ENCODE measurements at places on chromosomes 16 and 17.

DNA sequence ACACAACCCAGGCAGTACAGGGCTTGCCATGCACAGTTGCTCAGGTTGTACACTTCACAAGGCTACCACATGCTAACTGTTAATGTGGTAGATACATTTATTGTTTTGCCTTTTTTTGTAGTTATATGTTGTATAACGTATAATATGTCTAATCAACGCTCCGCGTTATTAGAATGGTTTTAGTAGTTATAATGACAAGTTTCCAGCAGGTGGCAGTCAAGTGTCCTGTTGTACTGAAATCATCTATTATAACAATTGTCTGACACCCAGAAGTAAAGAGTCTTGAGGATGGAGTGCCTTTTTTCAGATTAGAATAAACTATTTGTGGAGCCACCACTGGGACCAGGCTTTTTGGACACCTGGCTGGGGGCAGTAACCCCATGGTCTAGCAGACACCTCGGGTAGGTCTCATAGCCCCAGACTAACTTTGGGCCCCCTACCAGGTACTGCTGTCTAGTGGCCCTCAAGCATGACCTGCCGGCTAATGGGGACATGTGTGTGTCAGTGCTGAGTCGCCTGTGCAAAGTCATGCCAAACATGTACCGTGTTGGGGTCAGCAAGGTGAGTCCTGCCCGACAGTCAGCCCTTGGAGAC lies 32.8 kb downstream of the MYO15A start:
- peak; percentile 45 for DNase-seq

DNA sequence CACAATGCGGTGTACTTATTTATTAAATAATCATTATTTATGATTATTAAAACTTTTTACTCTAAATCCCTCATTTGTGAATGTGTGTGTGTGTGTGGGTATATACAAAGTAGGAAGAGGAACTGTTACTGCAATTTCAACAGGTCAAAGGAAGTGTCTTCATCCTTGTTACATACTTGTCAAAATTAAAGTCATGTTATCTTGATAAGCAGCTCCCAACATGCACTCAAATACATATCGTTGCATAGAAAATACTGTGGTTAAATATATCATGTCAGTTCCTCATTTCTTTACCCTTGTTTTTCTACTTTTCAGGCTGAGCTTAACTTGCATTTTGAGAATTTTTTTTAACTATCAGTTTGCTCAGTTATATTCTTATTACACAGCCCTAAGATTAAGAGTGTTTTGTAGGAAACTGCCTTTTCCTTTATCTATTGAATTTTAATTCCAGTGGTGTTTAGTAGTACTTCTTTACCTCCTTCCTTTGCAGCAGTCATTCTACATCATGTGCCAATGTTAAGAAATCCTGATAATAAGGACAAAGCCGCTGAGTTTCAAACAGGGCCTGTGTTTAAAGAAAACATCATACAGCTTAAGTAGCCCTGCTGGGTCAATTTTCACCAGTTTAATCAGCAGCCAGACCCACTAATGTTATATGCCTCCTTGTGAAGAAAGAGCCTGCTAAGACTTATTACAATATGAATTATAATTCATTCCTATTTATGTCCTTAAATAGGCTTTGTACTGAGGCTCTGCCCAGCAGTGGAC lies 7.2 kb downstream of the EFCAB5 start:
- DNase-seq, result peak; percentile 77

GRCh38 chr16:26667307-26667706 lies 399.4 kb upstream of the C16orf82 start:
- DNase-seq, result peak; percentile 46

GRCh38 chr17:72446525-72447250 lies 325.9 kb downstream of the SOX9 start:
- DNase-seq, result no peak

DNA sequence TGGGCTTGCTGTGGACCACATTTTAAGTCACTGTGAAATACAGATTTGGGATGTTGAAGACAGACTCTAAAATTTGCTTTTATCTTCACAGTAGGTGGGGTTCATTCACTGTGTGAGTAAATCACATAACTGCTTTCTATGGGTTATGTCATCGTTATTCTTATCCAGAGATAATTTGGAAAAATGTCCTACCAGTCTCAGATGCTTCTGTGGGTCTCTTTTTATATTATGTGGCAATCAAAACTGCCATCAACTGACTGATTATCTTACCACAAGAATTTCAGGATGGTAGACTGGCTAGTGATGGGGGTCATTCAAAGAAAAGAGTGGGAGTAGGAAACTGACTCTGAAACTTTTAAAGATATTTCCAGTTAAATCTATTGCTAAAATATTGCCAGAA lies 3.1 kb downstream of the HSBP1 start:
- no peak for DNase-seq

DNA sequence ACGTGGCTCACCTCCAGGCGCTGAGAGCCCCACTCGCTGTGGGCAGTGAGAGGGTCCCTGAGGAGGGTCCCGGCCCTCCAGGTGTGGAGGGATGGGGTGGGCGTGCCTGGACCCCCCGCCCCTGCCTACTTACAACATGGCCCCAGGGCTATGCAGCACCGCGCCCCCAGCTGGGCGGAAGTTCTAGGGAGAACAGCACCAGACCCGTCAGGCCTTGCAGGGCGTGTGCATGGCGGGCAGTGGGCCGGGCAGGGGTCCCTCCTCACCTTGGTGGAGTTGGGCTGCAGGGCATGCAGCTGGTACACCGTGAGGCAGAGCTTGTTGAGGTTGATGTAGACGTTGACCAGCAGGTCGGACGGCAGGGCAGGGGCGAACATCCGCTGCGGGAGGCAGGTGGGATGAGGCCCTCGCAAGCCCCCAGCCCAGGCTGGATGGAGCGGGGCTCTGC lies 2.7 kb downstream of the SMIM22 start:
- DNase-seq, result no peak

GRCh38 chr16:26642047-26642664 lies 424.6 kb upstream of the C16orf82 start:
- DNase-seq, result no peak

DNA sequence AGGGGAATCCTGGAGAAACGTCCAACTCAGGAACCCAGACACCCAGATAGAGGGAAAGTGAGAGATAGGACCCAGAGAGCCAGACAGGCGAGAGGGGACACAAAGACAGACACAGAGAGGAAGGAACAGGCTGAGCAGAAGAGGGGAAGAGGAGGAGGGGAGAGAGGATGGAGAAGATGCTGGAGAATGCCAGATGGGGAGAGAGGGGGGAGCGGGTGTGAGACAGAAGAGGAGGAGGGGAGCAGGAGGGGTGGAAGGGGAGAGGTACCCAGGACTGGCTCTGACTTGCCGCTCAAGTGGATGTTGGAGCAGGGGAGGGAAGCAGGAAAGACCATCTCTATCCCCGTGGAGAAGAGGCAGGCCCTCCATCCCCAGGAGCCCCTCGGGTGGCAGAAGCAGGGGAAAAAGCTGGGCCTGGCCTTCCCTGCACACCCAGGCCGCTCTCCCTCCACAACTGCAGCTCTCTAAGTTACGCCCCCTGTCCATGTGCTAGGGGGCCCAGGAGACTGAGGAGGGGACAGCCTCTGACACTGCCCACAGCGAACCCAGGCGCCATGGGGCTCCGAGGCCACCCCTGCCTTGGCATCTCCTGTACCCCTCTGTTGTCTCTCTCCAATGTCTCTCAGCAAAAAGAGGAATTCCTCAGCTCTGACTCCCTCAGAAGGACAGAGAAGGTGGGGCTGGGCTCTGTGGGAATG lies 4.8 kb downstream of the PPP1R9B start:
- DNase-seq, result no peak

- no peak for DNase-seq
These were observed 218.2 kb upstream of the CHMP6 start for GRCh38 chr17:80773243-80773991.

DNA sequence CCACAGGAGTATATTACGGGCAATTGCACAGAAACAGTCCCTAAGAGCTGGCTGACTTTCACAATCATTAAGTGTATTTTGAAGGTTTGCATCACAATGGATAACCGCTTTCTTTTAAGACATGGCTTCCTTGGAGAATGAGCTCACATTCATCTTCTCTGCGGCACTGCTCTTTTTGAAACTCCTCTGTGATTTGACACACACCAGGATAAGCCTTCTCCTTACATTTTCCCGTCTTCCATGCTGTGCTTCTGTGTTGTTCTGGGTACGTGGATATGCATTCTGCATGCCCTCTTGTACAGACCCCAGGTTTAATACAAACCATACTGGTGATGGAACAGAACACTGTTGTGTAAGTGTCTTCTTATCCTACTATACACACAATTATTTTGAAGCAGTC lies 89.5 kb upstream of the METRNL start:
- DNase-seq, result no peak

DNA sequence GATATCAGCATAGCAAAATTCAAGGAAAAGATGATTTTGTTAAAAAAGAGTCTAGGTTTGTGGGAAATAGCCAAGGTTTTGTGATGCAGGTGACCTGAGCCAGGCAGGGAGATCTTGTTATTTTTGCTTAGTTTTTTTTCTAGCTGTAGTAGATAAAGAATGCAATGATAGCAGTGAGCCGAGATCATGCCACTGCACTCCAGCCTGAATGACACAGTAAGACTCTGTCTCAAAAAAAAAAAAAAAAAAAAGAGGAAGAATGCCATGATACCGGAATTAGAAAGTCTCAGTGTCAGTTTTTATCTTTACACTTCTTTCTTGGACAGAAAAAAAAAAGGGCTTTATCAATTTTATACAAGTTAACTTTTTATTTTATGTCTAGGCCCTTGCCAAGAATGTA lies 27.5 kb downstream of the TMEM238L start:
- DNase-seq, result no peak

DNA sequence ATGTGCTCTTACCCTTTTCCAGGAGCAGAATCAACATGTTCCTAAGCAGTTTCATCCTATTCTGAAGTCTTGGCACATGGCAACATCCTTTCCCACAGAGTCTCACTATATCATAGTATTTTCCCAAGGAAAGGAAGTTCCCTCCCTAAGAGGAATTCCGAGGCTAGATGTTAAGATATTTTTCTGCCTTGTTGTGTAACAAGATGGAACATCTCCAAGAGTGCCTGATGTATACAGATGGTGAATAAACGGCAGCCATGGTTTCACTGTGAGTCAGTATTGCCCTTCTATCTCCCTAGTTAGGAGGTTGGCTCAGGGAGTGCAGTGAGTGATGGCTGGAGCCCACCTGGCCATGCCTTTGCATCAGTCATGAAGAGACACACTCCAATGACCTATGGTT lies 48.2 kb downstream of the SPACA3 start:
- DNase-seq, result no peak

- DNase-seq, result no peak
These were observed 34.5 kb downstream of the HSBP1 start for GRCh38 chr16:83842291-83842690.

- no peak for DNase-seq
These were observed 26.4 kb upstream of the CLEC18A start for GRCh38 chr16:69924777-69925191.

DNA sequence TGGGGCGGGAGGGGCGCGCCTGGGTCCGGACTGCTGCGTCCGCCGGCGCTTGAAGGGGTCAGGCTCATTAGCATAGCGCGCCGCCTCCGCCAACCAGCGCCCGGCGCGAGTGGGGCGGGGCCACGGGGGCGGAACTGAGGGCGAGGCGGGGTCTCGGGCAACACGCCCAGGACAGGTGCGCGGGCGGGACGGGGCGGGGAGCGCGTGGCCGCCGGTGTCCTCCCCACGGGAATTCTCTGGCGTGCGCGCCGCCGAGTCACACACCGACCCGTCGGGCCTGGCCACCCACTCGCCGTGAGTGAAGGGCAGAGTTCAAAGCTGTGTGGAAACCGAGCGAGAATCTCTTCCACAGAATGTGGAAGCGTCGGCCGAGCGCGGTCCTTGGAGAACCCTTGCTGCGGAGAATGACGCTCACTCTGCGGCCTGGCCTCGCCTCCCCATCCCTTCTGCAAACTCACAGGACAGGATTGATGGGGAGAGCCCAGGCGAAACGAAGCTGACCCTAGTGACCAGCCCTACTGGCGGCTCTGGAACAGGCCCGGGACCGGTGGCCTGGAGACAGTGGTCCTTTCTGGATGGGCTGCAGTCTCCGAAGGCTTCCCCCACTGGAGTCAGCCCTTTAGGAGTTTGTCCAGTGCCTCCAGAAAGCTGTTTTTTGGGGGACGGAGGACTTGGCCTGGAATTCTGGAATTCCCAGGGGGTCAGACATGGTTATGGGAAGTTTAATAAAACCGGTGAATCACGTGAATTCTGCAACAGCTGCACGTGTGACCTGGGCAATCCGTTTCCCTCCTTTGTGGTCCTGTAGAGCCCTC lies at the start of gene SNAI3:
Gene SNAI3, minus strand, starts transcription at position 69 of the 815 bp plus-strand sequence. CDS start 101 bp downstream, outside the sequence.
- no peak for DNase-seq

DNA sequence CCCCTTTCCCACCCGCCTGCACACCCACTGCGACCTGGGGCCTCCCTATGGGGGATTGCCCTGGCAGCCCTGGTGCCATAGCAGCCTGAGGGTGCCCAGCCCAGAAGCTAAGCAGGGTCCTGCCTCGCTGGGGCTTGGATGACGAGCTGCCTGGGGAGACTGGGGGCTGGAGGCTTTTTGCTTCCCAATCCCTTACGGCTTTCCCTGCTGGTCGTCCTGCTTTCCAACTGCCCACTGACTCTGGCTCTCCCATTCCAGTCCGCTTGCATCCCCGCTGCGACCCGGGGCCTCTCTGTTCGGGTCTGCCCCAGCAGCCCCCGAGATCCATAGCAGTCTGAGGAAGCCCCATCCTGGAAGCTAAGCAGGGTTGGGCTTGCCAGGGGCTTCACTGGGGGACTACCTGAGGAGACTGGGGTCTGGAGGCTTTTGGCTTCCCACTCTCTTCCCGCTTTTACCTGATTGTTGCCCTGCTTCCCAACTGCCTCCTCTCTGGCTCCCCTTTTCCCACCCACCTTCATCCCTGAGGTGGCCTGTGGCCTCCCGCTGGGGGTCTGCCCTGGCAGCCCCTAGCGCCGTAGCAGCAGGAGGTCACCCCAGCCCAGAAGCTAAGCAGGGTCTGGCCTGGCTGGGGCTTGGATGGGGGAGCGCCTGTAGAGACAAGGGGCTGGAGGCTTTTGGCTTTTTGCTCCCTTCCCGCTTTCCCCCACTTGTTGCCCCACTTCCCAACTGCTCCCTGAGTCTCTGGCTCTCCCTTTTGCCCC lies 2292.8 kb downstream of the TP53TG3F start:
- DNase-seq, result no peak

- no peak for DNase-seq
These were observed 10.9 kb downstream of the CETP start for GRCh38 chr16:56972403-56973293.

DNA sequence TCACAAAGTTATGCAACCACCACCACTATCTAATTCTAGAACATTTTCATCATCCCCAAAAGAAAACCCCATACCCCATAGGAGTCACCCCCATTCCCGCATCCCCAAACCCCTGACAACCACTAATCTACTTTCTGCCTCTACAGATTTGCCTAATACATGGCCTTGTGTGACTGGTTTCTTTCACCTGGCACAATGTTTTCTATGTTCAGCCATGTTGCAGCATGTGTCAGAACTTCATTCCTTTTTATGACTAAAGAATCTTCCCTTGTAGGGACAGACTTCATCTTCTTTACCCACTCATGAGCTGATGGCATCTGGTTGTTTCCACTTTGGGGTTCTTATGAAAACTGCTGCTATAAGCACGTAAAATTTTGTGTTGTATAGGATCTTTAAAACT lies 34.6 kb downstream of the CYTH1 start:
- DNase-seq, result no peak

DNA sequence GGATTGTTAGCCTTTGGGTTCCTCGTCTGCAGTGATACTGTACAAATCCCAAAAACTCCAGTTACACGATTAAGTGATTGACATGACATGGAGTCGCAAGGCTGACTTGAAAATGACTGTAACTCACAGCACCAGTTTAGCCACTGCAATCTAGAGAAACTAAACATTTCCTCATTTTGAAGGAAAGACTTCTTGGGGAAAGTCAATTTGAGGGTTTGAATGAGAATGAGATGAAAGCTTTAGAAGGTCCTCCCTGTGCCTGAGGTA lies 4.8 kb downstream of the BANP start:
- no peak for DNase-seq

GRCh38 chr16:57565461-57565860 lies 23.0 kb downstream of the ADGRG5 start:
- DNase-seq, result no peak
